ENCODE measurements at places on chromosomes 1 and 21. TPM values are rescaled to one million over a fixed set of nuclear protein-coding genes. Genes with fewer than 3 reads are reported as not detected.

HSF2BP gene
- 0.67 TPM for total RNA-seq

AKR7A2 gene
- 33.9 TPM for total RNA-seq

GRCh38 chr1:42844592-42845140 lies 1.7 kb upstream of the ZNF691 start:
- no peak for DNase-seq
- no peaks in the 10 kb centered on the region for H3K36me3 ChIP-seq
- H3K4me1 ChIP-seq: peaks cover 11% of the 10 kb centered on the region
- no peaks in the 10 kb centered on the region for H3K27me3 ChIP-seq
- H3K4me3 ChIP-seq: no peak overlapping the region

GRCh38 chr1:169759038-169759437 lies 25.2 kb upstream of the SELE start:
- H3K27me3 ChIP-seq: no peaks in the 10 kb centered on the region
- H3K36me3 ChIP-seq: no peaks in the 10 kb centered on the region
- H3K4me3 ChIP-seq: no peak overlapping the region
- no peaks in the 10 kb centered on the region for H3K4me1 ChIP-seq

DNA sequence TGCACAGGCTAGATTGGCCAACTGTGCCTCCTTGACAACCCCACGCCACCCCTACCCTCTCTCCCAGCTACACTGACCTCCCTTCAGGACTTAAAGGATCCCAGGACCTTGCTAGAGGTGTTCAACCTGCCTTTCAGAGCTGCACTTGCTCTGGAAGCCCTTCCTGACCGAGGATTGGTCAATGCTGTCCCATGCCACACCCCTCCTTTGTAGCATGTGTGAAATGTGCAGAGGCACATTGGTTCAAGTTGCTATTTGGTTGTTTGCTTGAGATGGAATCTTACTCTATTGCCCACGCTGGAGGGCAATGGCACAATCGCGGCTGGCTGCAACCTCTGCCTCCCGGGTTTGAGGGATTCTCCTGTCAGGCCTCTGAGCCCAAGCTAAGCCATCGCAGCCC lies 21.8 kb downstream of the ACTA1 start:
- no peak overlapping the region for H3K27ac ChIP-seq
- no peak overlapping the region for H3K4me3 ChIP-seq
- H3K36me3 ChIP-seq: no peaks in the 10 kb centered on the region
- no peak for DNase-seq

DNA sequence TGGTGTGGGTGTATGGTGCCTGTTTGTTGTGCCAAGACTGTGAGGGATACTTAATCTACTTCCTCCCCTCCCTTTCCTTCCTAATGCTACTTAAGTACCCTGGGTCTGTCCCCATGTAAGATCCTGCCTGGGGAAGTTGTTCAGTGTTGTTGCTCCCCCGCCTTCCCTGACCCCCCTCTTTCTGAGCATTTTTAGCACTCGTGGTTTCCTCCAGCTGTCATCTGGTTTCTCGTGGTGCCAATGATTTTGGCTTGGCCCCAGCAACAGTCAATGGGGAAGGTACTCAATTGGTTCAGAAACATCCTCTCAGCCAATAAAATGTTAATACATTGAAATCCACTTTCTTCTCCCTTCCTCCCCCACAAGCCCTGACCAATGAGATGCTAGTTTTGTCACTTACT lies 8.0 kb upstream of the B4GALT3 start:
- no peaks in the 10 kb centered on the region for H3K36me3 ChIP-seq
- H3K27ac ChIP-seq: peak overlapping the region; percentile 65

- no peaks in the 10 kb centered on the region for H3K27me3 ChIP-seq
- no peak overlapping the region for H3K4me3 ChIP-seq
- no peaks in the 10 kb centered on the region for H3K4me1 ChIP-seq
- H3K27ac ChIP-seq: no peak overlapping the region
- H3K36me3 ChIP-seq: no peaks in the 10 kb centered on the region
Observed at GRCh38 chr21:17900990-17901385, 81.8 kb upstream of the C21orf91 start.

- H3K4me3 ChIP-seq: no peak overlapping the region
- no peaks in the 10 kb centered on the region for H3K36me3 ChIP-seq
- no peak for DNase-seq
- H3K4me1 ChIP-seq: no peaks in the 10 kb centered on the region
- no peaks in the 10 kb centered on the region for H3K27me3 ChIP-seq
Observed at GRCh38 chr1:22313321-22313720, 138.3 kb upstream of the ZBTB40 start.

GRCh38 chr1:95352767-95353166 lies 118.8 kb downstream of the RWDD3 start:
- H3K4me1 ChIP-seq: no peaks in the 10 kb centered on the region
- no peak for DNase-seq
- no peaks in the 10 kb centered on the region for H3K27me3 ChIP-seq

DNA sequence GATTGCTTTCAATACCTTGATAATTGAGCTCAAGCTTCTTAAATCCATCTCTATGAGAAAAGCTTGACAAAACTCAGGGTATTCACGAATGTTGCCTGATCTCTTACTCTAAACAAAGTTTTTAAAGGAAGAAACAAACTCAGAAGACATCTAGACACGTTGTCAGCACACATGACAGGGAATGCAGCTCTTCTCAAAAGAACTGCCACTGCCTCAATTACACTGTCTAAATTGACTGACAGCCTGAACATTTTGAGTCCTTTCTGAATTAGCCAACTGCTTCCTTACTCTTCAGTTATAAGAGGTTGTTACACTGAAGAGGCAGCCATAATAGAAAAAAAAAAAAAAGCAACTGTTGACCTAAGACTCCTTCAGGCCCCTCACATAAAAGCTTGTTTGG lies 1646.7 kb upstream of the B3GALT2 start:
- H3K27ac ChIP-seq: no peak overlapping the region
- H3K36me3 ChIP-seq: no peaks in the 10 kb centered on the region
- no peak for DNase-seq
- no peak overlapping the region for H3K4me3 ChIP-seq

CFHR1 gene
- total RNA-seq: not detected

- no peaks in the 10 kb centered on the region for H3K27me3 ChIP-seq
- no peak for DNase-seq
- no peaks in the 10 kb centered on the region for H3K36me3 ChIP-seq
- no peak overlapping the region for H3K27ac ChIP-seq
Observed at GRCh38 chr1:221279146-221279545, 399.9 kb downstream of the HLX start.

DNA sequence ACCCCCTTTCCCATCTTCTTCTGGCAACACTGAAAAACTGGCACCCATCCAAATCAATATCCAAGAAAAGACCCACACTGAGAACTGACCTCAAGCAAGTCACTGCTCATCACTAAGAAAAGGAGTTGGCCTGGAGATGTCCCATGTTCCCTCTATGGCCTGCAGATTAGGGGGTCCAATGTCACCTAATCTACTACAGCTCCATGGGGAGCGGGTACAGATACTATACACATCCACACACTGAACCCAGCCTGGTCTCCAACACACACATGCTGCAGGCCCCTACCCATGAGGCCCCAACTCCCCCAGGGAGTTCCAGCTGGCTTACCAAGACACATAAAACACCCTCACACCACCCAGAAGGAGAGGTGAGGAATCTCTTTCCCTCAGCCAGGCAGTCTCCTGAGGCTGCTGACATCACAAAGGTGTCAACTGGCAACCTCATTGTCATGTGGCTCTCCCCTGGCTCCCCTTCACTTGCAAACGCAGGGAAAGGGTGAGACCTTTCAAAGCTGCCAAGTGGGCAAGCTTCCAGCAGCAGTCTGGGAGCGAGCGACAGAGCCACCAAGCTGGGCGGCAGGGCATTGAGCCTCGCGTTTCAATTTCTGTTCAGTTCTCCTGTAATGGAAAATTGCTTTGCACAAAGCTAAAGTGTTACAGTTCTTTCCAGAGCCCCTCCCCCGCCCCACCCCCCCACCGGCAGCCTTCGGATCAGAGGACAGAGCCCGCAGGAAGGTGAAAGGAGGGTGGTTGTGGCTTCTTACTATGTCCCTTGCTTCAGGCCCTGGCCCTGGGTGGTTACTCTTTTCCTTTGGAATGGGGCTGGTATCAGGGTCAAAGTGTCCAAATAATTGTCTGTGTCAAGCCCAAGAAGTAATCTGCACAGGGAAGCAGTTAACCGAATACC lies at the start of gene LRRC52:
Gene LRRC52 (plus strand): TSS at position 469 of the 907 bp plus-strand sequence. CDS start 297 bp downstream, at position 766.
- no peaks in the 10 kb centered on the region for H3K27me3 ChIP-seq
- H3K4me3 ChIP-seq: no peak within 1 kb of the TSS
- no peaks in the 10 kb centered on the region for H3K36me3 ChIP-seq
- no peak for DNase-seq

DNA sequence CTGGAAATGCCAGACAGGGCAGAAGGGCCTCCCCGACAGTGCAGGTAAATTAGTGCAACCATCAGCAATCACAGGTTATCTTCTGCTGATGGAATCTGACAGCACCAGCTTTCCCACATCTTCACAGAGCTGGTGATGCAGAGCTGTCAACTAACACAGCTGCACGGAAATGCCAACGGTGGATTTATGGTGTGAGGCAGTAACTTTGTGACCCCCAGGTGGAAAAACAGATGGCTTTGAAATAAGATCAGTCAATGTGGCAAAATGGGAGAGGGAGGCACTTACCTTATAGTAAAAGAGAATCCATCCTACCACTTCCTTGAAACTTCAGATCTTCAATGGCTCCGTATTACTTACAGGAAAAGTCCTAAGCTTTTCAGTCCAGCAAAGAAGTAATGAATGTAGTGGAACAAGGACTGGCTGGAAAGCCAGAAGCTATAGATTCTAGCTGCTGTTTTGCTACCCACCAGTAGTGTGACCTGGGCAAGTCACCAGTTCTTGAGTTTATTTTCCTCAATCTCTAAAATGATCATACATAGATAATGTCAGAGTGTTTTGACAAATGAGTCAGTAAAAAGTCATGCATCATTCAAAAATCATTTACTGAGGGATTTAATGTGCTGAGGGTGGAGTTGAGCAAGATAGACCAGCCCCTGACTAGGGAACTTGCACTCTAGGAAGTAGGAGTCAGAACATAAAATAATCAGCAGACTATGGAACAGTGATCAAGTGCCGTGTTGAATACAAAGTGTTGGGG lies 245.7 kb upstream of the JUN start:
- H3K27me3 ChIP-seq: no peaks in the 10 kb centered on the region
- H3K4me1 ChIP-seq: no peaks in the 10 kb centered on the region
- no peak overlapping the region for H3K4me3 ChIP-seq
- no peak overlapping the region for H3K27ac ChIP-seq
- H3K36me3 ChIP-seq: no peaks in the 10 kb centered on the region
- no peak for DNase-seq

- no peaks in the 10 kb centered on the region for H3K4me1 ChIP-seq
- H3K36me3 ChIP-seq: no peaks in the 10 kb centered on the region
- H3K27ac ChIP-seq: no peak overlapping the region
- DNase-seq: no peak
Observed at GRCh38 chr1:7632176-7632575, 138.9 kb upstream of the VAMP3 start.

GRCh38 chr1:53134961-53135734 lies 7.3 kb downstream of the SLC1A7 start:
- H3K27ac ChIP-seq: no peak overlapping the region
- DNase-seq: no peak
- no peaks in the 10 kb centered on the region for H3K27me3 ChIP-seq
- no peaks in the 10 kb centered on the region for H3K4me1 ChIP-seq

FMO4 gene
- 1.4 TPM for total RNA-seq

SERINC2 gene
- total RNA-seq: not detected

DNA sequence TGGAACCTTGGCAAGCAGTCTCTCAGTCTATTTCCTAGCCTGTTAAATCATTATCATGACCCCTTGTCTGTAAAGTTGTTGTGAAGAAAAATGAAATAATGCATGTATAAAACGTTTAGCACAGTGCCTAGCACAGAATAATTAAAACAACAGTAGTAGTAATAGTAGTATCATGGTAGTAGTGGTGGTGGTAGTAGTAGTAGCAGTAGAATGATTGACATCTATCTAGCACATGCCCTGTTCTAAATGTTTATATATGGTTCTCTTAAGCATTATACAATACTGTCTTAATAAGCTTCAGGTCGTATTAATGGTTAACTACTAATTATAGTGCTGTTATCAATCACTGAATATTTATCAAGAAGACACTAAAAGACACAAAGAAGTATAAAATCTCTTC lies 46.7 kb downstream of the GPR3 start:
- peak overlapping the region; percentile 1 for H3K27ac ChIP-seq
- DNase-seq: no peak
- H3K36me3 ChIP-seq: peaks cover 2% of the 10 kb centered on the region
- no peaks in the 10 kb centered on the region for H3K27me3 ChIP-seq
- peaks cover 38% of the 10 kb centered on the region for H3K4me1 ChIP-seq

TP73 gene
- total RNA-seq: 0.15 TPM
